ENCODE measurements at places on chromosomes 3 and 15.
A peak's percentile ranks its signal among the peaks of the same experiment; 100 is the strongest.

GRCh38 chr3:151146071-151146730 is 56.8 kb downstream of the GPR171 start:
- peak; percentile 52 for DNase-seq

GRCh38 chr3:193882091-193882490 is 253.9 kb upstream of the HES1 start:
- DNase-seq: no peak

- no peak for DNase-seq
Measured at GRCh38 chr3:41198526-41198925, 779 bp upstream of the CTNNB1 start.

DNA sequence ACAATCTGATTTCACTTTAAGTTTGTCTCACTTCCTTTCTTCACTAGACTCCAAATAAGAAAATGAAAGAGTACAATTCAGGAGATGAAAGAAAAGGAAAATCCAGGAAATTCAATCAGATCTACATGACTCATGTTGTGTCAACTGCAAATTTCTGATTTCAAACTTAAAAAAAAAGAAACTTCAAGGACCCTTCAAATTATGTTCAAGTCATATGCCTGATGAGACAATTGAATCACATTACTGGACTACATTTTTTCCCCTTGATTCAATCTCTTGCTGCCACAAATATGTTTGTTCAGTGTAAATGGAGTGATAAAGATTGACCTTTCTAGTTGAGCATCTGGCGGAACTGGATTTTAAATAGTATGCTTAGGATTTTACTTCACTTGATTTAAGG is 37.4 kb downstream of the FRMD5 start:
- DNase-seq: no peak

DNA sequence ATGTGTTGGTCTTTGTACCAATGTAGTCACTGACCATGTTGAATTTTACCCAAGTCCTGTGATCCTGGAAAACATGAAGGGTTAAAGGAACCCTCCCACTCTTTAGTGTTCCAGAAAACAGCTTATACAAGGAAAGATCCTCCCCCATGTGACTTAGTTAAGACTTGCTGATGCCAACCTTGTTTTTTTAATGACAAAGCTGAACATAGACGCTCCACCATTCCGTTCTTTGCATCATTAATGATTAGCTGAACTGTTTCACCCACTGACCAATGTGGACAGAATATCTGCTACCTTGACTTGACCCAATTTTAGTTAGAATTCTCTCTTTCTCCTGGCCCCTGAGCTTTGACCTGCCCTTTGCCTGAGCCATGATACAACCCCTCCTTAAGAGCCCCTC is 3.5 kb upstream of the WDR72 start:
- no peak for DNase-seq

DNA sequence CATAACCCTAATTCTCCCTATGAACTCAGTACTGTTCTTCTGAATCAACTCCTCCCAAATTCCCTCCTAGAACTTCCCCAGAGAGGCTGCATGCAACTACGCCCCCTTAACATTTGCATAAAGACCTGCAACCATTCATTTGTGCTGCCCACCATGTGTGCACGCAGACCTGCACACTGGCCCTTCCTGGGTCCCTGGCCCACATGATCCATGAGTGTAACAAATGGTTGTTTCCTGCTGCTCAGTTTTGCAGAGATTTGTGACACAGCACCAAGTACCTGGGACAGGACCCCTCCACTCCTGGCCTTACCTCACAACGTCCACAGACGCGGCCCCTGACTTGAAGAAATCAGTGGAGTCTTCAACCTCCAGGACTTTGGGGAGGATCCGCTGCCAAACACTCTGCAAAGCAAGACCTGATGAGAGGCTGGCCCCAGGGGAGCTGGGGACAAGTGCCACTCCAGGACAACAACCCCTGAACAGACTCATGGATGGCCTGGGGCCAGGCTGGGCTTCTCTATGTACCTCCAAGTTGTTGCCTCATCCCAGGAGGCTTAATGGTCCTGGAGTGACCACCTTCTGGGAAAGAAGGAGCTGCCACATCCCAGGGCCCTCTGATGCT is 33.8 kb downstream of the ALDH1L1 start:
- no peak for DNase-seq

- DNase-seq: no peak
Measured at GRCh38 chr15:27872355-27872754, 226.8 kb downstream of the OCA2 start.

- no peak for DNase-seq
Measured at GRCh38 chr3:14463330-14464140, 61.1 kb downstream of the SLC6A6 start.

GRCh38 chr3:190108804-190109203 is 11.9 kb downstream of the P3H2 start:
- DNase-seq: no peak

- DNase-seq: no peak
Measured at GRCh38 chr3:192413461-192413860, 313.9 kb downstream of the FGF12 start.

- DNase-seq: no peak
Measured at GRCh38 chr15:95175914-95176658, 944.7 kb downstream of the MCTP2 start.

GRCh38 chr15:78004919-78005634 is 72.4 kb downstream of the TBC1D2B start:
- DNase-seq: no peak

GRCh38 chr3:194871864-194872668 is 186.4 kb downstream of the FAM43A start:
- no peak for DNase-seq

GRCh38 chr15:90930861-90931574 is 1.3 kb downstream of the HDDC3 start:
- no peak for DNase-seq

DNA sequence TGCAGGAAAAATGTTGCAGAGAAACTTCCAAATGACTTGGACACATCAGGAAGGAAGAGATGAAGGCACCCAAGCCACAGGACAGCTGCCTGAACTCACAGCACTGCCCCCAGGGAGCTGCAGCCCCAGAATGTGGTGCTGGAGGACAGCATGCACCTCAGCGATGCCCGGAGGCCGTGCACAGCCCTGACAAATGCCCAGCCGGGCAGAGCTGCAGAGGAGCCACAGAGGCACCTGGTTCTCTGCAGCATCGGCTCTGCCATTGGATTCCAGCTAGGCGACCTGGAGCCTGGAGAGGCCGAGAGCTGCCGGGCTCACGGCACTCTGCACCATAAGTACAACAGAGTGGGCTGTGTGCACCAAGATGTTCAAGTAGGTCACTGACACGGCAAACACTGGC is 97.5 kb downstream of the OCA2 start:
- DNase-seq: no peak

Data from CD4-positive, alpha-beta T cell treated with Interleukin-2 at 100 ng/mL for 4 hours (primary cell).